ENCODE measurements at places on chromosomes 7 and 10.
A peak's percentile ranks its signal among the peaks of the same experiment; 100 is the strongest.

DNA sequence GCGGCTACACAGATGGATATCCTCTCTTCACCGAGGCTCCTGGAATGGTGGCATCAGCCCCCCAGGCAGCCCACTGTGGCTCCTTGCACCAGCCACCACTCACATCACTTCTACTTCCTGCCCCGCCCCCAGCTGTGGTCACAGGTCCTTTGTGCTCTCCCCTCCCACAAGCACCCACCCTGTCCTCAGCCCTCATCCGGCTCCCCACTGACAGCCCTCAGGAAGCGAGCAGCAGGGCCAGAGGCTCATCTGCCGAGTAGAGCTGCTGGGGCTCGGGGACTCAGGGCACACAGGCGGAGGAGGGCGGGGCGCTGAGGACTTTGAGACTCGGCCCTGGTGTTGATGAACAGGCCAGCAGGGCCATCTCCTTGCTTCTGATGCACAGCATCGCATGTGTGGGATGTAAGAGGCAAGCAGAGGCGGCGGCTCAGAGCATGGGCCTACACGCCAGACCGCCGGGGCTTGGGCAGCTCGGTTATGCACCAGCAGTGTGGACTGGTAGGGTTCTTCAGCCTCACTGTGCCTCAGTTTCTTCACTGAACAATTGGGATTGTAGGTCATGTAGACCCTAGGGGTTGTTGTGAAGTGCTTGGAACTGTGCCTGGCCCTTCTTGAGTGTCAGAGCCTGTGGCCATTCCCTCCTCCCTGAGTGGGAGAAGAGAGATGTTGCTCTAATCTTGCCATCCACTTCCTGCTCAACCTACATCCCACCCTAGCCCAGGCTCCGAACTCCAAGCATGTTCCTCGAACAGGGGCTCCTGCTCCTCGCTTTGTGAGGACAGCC, at the start of gene PRF1:
TSS of gene PRF1 (minus strand) at position 77 of the 784 bp plus-strand sequence. CDS start 1,839 bp downstream, outside the sequence.
- peak; percentile 75 for DNase-seq

GRCh38 chr7:1944619-1945210, 274.6 kb downstream of the ELFN1 start:
- DNase-seq, result peak; percentile 38

DNA sequence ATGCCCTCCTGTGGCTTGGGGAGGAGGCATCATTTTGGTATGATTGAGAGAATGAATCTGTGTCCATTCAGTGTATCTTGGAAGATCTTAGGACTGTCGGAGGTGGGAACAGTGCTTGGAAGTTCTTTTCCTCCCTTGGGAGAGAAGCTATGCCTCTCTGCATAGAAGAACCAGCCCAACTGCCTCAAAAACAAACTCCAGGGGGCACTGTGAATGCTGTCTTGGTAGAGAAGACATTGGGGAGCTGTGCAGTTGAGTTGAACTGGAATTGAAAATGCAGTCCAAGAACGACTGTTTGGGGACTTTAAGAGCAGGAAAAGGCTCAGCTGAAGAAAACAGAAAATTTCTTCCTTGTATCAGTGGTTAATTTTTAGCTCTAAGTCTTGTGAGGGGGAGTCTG, 4.9 kb upstream of the GJD4 start:
- DNase-seq, result no peak

- DNase-seq, result no peak
Observed at GRCh38 chr10:84269162-84269561, 24.3 kb downstream of the RGR start.

GRCh38 chr7:40509287-40509996, 374.6 kb downstream of the SUGCT start:
- no peak for DNase-seq

- no peak for DNase-seq
Observed at GRCh38 chr7:101125989-101126650, 784 bp upstream of the SERPINE1 start.

DNA sequence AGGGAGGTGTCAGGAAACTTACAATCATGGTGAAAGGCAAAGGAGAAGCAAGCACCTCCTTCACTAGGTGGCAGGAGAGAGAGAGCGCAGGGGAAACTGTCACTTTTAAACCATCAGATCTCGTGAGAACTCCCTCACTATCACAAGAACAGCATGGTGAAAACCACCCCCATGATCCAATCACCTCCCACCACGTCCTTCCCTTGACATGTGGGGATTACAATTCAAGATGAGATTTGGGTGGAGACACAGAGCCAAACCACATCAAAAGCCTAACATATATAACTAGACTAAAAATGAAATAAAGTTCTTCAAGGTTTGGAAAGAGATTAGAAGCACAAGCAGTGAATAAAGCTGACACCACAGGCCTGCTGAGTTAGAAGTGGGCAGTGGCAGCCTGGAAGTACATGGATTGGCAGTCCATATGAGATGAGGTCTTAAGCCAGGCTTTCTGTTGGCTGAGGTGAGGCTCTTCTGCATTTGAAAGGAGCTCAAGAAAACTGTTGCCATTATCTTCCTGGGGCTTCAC, 96.4 kb upstream of the MDFIC start:
- DNase-seq, result peak; percentile 18

- no peak for DNase-seq
Observed at GRCh38 chr7:21829731-21830130, 116.0 kb downstream of the CDCA7L start.

All from CD4-positive, alpha-beta memory T cell (primary cell).